Ecto neural progenitor cell (in vitro differentiated cells): ENCODE measurements at places on chromosomes 13 and 19.

DNA sequence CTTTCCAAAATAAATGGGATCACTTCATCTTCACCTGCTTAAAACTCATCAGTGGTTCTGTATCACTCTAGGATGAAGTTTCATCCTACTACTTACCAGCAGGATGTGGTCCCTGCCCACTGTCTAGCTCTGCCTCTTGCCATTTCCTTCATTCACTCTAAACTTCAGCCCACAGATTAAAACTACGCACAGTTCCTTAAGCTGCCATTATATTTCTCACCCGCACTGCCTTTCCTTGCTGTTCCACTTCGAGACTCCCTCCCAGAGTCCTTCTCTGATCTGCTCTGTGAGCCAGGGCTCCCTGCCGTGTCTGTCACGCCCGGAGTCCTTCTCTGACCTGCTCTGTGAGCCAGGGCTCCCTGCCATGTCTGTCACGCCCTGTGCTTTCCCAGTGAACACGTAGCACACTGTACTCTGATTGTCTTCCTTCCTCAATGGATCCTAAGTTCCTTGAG lies 52.0 kb upstream of the NPAS1 start:
- no peak for DNase-seq

- DNase-seq, result no peak
Observed at GRCh38 chr13:94525781-94526180, 46.3 kb upstream of the DCT start.

DNA sequence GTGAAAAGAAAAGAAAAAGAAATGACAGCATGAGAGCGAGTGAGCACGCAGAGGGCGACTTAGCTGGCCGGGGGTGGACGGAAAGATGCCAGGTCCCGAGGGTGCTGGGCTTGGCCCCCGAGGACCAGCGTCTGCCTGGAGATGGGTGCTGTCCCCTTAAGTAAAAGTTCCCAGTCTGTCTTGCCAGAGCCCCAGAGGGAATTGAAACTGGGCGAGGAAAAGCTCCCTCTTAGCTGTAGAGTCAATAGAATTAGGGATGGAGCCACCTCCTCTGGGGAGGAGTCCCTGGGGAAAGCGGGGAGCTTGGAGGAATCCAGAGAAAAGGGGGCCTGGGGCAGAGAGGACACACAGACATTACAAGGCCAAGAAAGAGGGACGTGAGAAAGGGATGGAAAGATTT lies 13.3 kb downstream of the BCAM start:
- DNase-seq, result no peak

GRCh38 chr19:4088975-4089374 lies 22.3 kb upstream of the ZBTB7A start:
- DNase-seq, result no peak

- no peak for DNase-seq
Observed at GRCh38 chr13:27607125-27607524, 13.2 kb downstream of the LNX2 start.

DNA sequence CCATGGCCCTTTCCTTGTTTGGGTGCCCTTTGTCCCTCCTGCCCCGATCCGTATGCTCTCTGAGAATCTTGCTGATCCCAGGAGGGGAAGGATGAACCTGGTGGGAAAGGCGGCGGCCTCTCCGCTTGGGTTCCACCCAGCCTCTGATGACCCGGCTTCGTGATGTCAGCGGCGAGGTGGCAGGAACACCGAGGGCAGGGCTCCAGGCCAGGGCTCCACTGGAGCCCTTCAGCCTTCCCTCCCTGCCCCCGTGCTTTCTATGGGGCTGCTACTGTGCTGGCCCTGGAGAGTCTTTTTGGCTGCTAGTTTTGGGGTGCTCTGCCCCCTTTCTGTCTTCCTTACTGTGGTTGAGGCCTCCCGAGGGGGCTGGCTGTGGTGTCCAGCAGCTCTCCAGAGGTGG lies 11.9 kb upstream of the LIN7B start:
- DNase-seq, result no peak

DNA sequence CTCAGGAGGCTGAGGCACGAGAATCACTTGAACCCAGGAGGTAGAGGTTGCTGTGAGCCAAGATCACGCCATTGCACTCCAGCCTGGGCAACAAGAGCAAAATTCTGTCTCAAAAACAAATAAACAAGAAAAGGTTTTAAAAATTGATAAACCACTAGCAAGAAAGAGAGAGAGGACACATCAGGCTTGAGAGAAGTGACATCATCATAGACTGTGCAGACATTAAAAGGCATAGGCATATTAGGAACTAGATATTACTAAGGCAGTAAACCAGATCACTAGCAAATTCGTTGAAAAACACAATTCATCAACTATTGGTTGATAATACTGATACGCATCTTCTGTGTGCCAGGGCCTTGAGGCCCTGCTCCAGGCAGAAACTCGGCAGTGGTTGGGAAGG lies 7.7 kb downstream of the A1BG start:
- no peak for DNase-seq

- no peak for DNase-seq
Observed at GRCh38 chr19:42176649-42176989, 40.9 kb downstream of the DEDD2 start.

GRCh38 chr19:15101479-15102082 lies 5.6 kb upstream of the SYDE1 start:
- no peak for DNase-seq
